ENCODE measurements at places on chromosomes 5 and 9.

- DNase-seq, result no peak
These were observed 445.0 kb upstream of the SMC2 start for GRCh38 chr9:103649086-103649485.

GRCh38 chr9:96203867-96204501, 98.0 kb downstream of the HSD17B3 start:
- DNase-seq, result no peak

DNA sequence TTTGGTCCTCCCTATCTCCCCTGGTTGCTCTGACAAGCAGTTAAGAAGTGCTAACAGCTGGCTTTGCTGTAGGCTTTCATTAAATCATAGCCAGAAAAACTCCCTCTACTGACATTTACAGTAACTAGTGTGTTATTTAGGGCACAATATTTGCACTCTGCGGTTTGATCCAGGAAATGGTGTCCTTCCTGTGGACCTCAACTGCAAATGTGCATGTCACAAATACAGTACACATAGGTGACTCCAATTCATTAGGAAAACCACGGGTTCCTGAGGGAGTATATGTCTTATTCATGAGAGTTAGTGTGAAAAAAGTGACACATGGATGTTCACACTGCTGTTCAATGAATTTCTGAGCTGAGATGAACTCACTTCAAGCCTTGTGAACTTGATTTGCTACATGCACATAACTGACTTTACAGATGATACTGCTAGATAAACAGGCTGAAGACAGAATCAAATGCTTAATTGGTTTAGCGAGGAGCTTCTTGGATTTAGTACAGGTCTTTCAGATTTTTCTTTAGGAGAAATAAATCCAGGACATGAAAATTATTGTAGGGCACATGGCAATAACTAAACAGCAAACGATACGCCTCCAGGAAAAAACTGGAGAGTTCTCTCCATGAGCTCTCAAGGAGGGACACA, 281.5 kb downstream of the EFNA5 start:
- DNase-seq, result peak; percentile 13

DNA sequence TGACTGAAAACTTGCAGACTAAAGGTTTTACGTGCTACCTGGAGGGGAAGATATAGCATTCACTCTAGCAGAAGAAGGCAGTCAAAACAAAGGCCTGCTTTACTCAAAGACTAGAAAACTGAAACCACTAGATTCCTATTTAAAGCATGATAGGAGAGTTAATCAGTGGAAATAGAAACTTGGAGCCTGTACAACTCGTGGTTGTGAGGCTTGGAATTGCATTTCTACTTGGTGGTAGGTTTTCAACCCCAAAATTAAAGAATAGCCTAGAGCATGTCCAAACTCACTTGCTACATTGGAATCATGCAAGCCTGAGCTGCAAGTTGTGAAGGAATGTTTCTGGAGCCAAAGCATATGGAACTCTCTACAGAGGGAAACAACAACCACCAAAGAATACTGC, 1526.4 kb upstream of the NUDT12 start:
- no peak for DNase-seq

DNA sequence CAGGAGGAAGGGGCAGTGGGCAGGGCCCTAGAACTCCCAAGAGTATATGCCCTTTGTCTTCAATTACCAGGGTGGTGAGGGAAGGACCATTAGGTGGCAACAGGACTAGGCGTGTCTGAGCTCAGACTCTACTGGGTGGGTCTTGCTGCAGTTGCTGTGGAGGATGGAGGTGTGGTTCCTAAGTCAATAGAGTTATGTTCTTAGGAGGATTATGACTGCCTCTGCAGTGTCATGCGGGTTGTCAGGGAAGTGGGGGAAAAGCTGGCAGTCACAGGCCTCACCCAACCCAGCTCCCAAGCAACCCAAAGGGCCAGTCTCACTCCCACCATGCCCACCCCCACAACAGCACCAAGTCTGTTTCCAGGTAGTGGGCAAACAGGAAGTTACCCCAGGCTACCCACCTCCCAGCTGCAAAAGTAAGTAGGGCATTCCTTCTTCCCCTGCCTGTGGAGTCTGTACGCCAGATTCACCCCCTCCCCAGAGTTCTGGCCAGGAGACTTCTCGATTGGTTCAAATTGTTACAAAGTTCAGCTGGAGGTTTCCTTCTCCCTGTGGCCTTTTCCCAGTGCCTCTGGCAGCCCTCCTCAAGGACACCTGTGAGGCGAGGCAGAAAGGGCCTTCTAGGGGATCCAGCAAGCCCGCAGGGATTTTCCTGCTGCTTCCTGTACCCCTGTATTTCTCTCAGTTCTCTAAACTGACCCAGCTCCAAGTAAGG, 145.3 kb downstream of the HINT1 start:
- DNase-seq, result no peak

- no peak for DNase-seq
These were observed at the start of gene NACC2 for GRCh38 chr9:136095070-136096058. Gene NACC2, minus strand, starts transcription at chr9:136095289. Its CDS starts 44,768 bp downstream, at chr9:136050521.

DNA sequence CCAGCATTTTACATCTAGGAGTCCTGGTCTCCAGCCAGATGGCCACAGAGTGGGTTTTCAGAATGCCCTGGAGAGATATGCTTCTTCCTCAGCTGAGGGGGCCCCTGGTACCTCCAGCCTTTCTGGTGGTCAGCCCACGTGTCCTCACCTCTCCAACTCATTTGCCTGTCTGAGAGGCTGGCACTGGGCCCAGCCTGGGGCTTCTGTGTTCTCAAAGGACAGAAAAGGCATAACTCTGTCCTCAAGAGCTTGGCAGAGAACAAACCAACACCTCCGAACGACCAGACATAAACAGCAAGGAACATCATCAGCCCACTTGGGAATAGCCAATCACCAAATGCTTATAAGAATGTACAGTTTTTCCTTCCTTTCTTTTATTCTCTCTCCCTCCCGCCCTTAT, 17.1 kb downstream of the ENG start:
- DNase-seq, result no peak

GRCh38 chr9:6827439-6828145, 69.8 kb downstream of the KDM4C start:
- no peak for DNase-seq

DNA sequence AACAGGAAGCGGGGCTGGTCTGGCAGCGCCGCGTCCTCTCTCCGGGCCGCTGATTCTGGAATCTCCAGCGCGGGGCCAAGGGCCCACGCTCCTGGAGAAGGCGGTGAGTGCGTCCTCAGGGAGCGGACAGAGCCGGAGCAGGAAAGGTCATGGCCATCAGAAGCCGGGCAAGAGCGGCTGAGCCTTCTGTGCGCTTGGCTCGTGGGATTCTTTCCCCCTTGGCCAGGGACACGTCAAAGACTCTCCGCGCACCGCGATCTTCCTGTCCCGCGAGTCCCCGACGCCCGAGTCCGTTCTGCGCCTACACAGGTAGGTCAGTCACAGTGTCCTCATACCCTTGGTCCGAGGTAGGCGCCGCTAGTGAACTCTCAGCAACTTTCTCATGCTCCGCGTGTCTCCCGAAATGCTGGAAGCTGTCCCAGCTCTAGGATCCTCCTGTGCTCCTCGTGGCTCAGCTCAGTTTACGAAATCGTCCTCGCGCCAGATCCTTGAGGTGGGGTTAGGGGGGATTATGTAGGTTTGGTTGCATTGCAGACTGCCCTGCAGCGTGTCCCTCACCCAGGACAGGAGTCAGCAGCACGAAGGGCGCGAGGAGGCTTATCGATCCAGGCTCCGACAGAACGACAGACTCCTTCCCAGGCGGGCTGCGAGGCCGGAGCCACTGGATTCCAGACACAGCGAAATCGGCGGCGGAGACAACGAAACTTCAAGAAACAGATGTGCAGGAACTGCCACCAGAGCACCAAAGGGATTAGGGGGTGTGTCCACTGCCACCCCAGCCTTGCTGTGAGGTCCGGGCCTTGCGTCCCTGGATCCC, 8.7 kb downstream of the LHX6 start:
- no peak for DNase-seq

DNA sequence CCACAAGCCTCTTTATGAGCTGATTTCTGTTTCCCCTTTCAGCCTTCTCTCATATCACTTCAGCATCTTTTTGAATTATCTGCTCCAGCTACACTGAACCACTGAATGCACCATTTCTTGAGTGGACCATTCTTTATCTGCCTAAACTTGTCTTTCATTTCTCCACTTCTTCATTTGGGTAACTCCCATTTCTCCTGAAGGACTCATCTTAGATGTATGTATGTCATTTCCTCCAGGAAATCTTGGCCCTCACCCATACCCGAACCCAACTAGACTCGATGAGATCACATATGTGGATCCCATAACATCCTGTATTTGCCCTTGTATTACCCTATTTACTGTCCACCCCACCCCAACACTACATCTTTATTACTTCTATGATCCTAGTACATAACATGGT, 249.8 kb downstream of the KIF4B start:
- no peak for DNase-seq

DNA sequence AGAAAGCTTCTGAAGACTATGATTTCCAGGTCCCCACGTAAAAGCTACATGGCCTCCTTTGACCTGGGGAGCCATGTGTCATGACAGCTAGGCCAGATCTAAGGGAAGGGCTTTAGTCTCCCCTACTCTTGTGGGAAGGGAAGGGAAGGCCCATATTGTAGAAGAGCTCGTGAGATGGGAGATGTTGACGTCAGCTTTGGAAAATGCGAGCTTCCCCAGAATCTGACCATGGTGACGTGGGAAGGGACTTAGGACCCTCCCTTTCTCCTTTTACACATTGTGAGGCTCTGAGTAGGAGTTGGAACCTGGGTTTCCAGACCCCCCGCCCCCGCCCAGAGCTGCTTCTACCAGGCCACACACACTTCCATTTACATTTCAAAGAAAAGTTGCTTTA, 165.5 kb downstream of the SYK start:
- no peak for DNase-seq

DNA sequence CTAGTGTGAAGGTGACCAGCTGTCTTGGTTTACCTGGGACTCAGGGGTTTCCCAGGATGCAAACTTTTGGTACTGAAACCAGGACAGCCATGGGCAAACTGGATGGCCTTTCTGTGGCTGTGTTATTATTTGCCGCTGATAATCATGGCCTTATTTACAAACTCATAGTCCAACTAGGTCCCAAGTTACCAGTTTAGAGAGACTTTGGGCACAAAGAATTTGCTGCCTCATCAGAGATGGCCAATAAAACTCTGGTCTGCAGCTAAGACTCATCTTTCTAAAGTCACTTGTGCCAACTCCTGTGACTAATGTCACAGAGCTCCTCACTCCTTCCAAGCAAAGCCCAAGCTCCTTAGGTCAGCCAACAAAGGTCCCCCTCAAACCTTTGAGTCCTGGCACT, 47.5 kb upstream of the PLPP6 start:
- no peak for DNase-seq

DNA sequence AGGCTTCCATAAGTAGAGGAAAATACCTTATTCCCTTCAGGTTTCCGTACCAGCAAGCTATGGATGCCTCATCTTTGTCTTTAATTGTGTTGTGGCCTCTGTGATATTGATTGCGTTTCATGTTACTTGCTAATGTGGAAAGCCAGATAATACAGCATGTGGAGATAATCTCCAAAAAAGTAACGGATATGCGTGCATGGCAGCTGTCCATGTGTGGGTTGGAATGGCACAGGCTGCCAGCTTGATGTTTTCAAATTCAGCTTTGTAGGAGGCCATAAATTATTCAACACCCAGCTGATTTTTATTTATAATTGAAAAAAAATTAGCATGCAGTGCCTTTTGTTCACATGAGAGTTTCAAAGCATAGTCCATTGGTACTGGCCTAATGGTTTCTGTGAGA, 144.9 kb downstream of the GIN1 start:
- no peak for DNase-seq

- no peak for DNase-seq
These were observed 40.4 kb downstream of the C5 start for GRCh38 chr9:121009650-121010049.

GRCh38 chr5:963673-964531, 44.7 kb upstream of the NKD2 start:
- no peak for DNase-seq

DNA sequence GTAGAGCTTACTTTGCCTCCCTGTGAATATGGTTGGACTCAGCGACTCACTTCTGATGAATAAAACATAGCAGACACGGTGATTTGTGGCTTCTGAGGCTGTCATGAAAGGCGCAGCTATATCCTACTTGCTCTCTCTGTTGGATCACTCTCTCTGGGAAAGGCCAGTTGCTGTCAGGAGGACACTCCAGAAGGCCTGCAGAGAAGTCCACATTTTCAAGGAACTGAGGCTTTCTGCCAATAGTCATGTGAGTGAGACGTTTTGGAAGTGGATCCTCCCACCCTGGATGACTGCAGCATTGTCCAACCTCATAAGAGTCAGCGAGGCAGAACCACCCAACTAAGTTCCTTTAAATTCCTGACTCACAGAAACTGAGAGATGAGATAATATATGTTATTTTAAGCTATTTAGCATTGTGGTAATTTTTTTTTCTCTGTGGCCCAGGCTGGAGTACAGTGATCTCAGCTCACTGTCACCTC, 156.0 kb upstream of the MAST4 start:
- DNase-seq, result no peak

DNA sequence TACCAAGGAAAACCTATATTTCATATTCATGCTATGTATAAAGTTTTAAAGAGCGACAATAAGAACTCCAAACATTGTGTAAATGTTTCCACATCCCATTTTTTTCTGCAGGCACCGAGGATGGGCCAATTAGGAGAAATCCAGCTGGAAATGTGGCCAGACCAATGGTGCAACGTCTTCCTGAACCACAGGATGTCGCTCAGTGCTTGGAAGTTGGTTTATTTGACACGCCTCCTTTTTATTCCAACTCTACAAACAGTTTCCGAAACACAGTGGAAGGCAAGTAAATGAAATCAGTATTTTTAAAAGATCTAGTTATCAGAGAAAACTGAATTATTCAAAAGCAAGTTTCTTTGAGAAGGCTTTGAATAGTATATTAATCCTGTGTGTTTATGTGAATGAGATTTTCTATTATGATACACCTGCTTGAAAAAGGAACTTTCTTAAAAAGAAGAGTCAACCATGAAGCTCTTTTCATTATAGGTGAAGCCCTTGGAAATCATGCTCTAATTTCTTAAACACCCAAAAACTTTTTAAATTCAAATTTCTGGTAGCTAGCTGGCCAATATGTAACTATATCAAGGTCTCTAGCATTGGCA, 9.1 kb downstream of the TYRP1 start:
- no peak for DNase-seq

DNA sequence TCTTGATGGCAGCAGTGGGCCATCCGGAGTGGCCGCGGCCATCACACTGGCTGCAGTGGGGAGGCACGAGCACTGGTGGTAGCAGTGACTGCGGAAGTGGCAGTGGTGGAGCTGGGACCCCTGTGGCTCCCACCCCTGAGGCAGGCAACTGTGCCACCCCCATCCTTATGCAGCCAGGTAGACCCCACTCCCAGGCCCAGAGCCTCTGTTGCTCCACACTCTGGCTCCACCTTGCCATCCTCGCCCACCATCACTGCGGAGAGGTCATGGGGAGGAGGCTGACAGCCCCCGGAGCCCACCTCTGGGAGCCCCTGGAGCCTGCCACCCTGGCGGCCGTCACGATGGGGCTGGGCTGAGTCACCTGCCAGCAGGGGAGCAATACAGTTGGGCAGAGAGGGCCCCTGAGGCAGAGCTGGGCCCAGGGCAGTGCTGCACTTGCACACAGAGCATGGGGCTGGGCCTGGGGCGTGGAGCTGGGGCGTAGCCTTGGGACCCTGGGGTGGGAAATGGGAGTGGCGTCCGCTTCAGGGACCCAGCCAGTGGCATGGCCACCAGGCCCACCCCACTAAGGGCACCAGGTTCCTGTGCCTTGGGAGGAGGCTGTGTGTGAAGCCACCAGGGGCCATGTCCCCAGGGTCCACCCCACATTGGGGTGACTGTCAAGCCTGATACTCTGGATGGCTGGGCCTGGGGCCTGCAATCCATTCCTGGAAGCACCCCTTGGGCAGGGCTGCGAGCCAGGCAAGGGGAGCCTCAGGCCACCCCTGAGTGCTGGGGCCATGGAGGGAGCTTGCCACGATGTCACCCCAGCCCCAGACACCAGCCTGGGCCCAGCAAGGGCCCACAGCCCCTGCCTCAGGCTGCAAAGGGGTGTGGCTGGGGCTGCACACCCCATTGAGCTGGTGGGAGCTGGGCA, 7.7 kb downstream of the AMBP start:
- DNase-seq, result no peak
